ENCODE measurements at places on chromosomes 4 and X.

GRCh38 chr4:185144601-185145240 is 1.7 kb downstream of the SLC25A4 start:
- DNase-seq = no peak

GRCh38 chr4:122873821-122874593 is 47.4 kb downstream of the FGF2 start:
- no peak for DNase-seq

DNA sequence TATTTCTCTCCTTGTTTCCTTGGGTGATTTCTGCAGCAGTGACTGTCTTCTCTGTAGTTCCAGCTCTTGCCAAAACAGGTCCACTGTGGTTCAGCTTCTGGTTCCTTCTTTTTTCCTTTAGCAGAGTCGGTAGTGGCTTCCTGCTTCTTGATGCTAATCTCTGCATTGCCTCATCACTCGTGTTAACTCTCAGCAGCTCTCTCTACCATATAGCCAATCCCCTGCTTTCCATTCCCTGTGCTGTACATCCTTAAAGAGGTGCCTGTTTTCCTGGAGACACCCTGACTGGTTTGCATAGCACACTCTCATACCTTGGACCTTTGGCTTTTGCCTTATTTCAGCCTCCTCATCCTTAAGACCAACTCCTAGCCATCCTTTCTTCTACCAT is 191.2 kb upstream of the LNX1 start:
- DNase-seq = no peak

DNA sequence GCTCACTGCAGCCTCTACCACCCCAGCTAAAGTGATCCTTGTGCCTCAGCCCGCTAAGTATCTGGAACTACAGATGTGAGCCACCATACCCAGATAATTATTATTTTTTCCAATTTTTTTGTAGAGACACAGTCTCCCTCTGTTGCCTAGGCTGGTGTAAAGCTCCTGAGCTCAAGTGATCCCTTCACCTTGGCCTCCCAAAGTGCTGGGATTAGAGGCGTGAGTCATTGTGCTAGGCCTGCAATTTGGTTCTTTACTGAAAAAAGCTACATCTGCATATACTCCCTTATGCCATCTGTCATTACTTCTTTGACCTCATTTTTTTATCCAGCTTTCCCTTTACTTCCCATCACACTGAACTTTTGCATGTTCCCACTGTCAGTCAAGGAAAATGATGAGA is 2012.4 kb upstream of the IGFBP7 start:
- no peak for DNase-seq

GRCh38 chr4:149065753-149066152 is 623.5 kb upstream of the NR3C2 start:
- no peak for DNase-seq

- no peak for DNase-seq
Measured at GRCh38 chr4:84938316-84938715, 28.2 kb downstream of the WDFY3 start.

GRCh38 chrX:40082447-40083119 is 15.2 kb downstream of the BCOR start:
- DNase-seq = no peak

GRCh38 chr4:23297327-23297726 is 592.5 kb downstream of the PPARGC1A start:
- no peak for DNase-seq

GRCh38 chr4:70863099-70863790 is 23.6 kb upstream of the GRSF1 start:
- DNase-seq = peak; percentile 5

GRCh38 chr4:3122081-3122563 is 47.6 kb downstream of the HTT start:
- DNase-seq = no peak

GRCh38 chr4:10032625-10033024 is 11.3 kb upstream of the SLC2A9 start:
- DNase-seq = no peak

DNA sequence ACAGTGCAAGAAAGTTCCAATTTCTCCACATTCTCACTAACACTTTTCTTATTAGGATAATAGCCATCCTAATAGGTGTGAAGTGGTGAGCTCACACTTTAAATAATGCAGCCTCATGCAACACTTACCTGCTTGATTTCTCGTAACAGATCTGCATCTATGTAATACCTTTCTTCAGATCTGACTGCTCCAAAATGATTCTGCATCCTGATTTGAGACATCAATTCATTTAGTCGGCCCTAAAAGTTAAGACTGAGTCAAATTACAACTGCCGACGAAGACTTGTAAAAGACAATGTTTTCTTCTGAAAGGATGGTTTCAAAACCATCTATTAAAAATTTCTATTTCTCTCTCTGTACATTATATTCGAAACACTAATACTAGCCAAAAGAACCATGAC is 30.7 kb downstream of the NUP54 start:
- DNase-seq = no peak

DNA sequence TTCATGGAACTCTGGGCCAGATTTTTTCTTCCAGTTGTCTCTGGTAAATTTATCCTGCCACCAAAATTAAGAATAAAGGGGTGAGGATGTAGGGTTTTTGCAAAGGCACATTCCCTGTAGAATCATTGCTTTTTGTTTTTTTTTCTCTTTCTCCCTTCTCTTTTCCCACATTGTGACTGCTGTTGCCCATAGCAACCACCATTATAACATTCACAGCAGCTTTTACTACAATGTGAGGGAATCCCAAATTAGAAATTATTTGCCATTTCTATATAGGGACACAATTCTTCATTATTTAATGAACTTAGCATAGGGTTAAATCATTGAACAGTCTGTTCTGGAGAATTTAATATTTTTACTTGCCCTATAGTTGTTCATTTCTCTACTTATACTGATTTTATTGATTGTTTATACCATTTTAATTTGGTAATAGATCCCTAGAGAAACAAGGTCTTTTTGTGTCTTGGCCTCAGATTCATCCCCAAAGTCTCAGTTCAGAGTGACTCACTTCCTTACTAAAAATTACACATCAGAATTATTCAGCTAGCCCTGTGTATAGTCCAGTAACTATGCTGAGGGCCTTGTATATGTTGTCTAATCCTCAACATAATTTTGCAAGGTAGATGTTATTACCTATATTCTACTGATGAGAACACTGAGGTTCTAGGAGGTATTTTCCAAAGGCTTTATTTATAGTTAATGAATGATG is 80.8 kb upstream of the ANK2 start:
- no peak for DNase-seq

GRCh38 chr4:120616041-120616440 is 306.5 kb downstream of the PRDM5 start:
- no peak for DNase-seq

DNA sequence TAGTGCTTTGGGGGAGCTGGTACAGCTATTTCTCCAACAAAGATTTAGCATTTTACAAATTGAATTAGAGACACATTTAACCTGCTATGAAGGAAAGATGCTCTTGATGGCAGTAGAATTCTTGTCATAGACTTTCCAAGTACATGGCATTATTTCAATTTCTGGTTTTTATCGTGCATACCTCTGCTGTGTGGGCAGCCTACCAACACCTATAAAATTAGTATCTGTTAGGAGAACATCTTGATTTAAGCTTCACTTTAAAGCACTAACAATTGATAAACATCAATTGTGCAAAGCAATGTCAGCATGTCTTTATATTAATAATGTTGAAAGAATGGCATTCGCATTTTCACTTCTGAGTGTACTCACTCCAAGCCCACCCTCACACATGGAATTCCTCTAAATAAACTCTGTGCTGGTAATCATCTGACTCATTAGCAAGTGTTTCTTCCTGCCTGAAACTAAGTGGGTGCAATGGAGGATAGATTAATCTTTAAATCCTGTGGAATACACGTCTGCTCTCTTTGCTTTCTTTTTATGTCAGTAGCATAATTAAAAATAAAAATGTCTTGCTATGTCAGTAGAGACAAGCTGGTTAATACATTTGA is 279.8 kb upstream of the MAGEB18 start:
- DNase-seq = no peak

- peak; percentile 45 for DNase-seq
Measured at GRCh38 chr4:143616771-143617170, 83.7 kb downstream of the FREM3 start.

DNA sequence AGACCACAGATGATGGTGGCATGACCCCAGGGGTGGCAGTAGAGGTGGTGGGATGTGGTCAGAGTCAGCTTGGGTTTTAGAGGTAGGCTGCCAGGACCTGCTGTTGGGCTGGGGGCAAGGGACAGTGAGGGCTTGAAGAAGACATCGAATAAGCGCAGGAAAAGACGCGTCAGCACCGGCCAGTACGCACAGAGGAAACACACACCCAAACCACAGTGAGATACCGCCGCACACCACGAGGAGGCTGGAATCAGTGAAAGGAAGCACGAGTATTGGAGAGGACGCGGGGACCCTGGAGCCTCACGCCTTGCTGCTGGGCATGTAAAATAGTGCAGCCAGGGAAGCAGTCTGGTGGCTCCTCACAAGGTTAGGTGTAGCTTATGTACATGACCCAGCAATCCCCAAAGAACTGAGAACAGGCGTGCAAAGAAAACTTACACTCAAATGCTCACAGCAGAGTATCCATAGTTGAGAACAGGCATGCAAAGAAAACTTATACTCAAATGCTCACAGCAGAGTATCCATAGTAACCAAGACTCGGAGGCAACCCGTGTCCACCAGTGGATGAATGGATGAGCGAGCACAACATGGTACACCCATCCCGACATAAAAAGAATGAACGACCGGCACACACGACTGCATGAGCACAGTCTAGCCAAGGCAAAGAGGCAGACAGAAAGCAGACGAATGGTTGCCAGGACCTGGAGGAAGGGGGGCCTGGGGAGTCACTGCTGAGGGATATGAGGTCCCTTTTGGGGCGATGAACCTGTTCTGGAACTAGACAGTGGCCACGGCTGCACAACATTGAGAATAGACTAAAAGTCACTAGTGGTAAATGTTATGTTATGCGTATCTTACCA is 13.3 kb downstream of the PDZD4 start:
- no peak for DNase-seq

DNA sequence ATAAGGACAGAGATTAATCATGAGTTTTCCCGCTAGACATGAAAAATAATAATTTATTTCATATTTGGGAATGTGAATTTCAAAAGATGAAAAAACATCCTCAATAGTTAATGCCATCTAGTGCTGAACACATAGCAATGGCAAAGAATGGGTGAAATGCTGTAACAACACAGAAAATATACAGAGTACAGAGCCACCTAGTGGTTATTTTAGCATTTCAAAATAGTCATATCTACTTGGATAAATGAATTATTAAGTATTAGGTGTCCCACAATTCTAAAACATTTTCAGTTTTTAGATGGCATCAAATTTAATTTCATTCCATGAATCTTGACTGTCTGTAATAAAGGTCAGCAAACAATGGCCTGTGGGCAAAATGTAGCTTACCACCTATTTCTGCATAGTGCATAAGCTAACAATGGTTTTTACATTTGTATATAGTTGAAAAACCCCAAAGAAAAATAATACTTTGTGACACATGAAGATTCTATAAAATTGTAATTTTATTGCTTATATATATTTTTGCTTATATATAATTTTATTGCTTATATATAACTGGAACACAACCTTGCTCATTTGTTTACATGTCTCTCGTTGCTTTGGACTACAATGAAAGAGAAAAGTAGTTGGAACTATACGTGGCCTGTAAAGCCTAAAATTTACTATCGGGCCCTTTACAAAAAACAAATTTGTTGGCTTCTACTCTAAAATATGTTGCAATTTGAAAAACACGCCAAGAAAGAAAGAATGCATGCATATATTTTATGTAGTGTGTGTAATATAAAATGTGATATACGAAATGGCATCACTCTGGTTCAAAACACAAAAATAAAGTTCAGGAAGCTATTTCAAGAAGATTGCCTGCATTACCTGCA is 99.1 kb upstream of the FAM47C start:
- DNase-seq = no peak

DNA sequence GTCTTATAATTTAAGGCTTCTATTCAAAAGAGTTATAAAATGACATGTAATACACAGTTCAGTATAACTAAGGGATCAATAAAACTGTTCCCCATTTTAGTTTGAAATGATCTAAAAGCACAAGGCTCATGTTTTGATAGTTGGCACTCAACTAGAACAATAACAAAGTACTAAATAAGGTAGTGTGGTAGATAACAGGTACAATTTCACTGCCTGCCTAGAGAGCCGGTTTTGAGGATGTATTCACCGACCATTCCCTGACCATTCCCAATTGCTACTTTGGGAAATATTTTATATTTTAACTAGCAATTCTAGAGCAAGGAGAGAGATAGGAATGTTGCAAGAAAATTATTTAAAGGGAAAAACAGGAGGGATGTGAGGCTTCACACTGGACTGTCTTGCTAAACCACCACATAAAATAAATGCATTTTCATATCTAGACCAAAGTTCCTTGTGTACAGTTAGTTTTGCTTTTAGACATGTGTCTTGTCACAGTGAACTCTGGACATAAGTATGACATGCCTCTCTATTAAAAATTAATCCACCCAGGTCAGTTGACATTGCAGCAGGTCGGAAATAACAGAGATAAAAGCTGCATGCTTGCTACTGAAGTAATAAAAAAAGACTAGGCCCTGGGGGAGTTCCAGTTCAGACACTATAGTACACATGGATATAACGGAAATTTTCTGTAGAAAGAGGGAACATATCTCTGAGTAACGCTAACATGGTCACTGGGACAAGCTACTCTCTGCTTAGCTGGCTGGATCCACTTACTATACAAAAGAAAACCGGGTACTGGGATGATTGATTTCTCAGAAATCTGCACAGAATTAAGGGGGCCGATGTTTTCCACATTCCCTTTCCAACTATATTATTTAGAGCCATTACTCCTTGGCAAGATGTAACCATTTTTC is 56.3 kb upstream of the NAP1L5 start:
- DNase-seq = no peak

GRCh38 chr4:19523964-19524363 is 727.7 kb upstream of the SLIT2 start:
- no peak for DNase-seq

- no peak for DNase-seq
Measured at GRCh38 chrX:133606990-133607389, 191.7 kb upstream of the GPC4 start.

DNA sequence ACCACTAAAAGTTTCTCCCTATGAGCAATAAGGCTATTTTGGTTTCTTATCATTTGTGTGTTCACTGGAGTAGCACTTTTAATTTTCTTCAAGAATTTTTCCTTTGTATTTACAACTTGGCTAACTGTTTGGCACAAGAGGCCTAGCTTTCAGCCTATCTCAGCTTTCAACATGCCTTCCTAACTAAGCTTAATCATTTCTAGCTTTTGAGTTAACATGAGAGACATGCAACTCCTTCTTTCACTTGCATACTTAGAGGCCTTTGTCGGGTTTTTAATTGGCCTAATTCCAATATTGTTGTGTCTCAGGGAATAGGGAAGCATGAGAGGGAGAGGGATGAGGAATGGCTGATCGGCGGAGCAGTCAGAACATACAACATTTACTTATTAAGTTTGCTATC is 349.8 kb downstream of the OPHN1 start:
- DNase-seq = no peak

GRCh38 chr4:84804136-84804535 is 162.4 kb downstream of the WDFY3 start:
- DNase-seq = no peak

DNA sequence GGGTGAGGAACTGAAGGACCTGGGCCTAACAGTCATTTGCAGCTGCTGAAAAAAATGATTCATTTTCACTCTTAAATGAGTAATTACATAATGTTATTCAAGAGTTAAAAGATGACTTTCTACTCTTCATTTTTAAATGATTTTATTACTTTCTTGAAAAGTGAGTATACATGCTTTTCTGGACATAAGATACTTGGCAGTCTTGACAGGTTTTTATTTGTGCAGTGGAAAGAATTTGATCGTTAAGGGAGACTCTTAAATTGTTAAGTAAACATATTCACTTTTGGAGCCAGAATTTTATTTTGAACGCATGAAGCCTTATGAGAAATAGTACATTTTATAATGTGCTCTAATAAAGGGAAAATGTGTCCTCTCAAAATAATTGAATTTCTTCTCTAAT is 245.7 kb downstream of the TENM3 start:
- DNase-seq = no peak

All from GM12864 (cell line).